ENCODE measurements at places on chromosomes 3 and 15. TPM values are rescaled to one million over a fixed set of nuclear protein-coding genes. Genes with fewer than 3 reads are reported as not detected.

MESP2 gene
- polyA plus RNA-seq: 1.8 TPM

ST8SIA2 gene
- not detected for polyA plus RNA-seq

SEMA5B gene
- polyA plus RNA-seq: not detected

GOLGA6D gene
- not detected for polyA plus RNA-seq

RPS17 gene
- 3,825 TPM for polyA plus RNA-seq

KY gene
- 0.13 TPM for polyA plus RNA-seq

ELL3 gene
- 45.8 TPM for polyA plus RNA-seq

PLSCR5 gene
- not detected for polyA plus RNA-seq

GAP43 gene
- polyA plus RNA-seq: 0.60 TPM
